Activated CD8-positive, alpha-beta memory T cell treated with anti-CD3 and anti-CD28 coated beads, Interleukin-2, amount 50 U/mL, for 4 hours (primary cell): ENCODE measurements at places on chromosomes 16 and 17.

GRCh38 chr16:27620541-27620940, 70.6 kb downstream of the KATNIP start:
- DNase-seq: no peak

DNA sequence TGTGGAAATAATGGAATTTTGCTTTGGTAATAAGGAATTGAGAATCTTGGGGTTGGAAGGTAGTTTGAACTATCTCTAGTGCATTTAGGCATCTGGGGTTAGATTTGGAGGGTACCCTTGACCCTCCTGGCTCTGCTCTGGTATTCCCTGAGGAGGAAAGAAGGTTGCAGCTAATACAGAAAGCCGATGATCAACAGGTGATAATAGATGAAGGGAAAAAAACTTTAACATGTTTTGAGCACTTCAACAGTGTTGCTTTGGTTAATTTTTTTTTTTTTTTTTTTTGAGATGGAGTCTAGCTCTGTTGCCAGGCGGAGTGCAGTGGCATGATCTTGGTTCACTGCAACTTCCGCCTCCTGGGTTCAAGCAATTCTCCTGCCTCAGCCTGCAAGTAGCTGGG, 4.8 kb downstream of the KAT7 start:
- DNase-seq: no peak

DNA sequence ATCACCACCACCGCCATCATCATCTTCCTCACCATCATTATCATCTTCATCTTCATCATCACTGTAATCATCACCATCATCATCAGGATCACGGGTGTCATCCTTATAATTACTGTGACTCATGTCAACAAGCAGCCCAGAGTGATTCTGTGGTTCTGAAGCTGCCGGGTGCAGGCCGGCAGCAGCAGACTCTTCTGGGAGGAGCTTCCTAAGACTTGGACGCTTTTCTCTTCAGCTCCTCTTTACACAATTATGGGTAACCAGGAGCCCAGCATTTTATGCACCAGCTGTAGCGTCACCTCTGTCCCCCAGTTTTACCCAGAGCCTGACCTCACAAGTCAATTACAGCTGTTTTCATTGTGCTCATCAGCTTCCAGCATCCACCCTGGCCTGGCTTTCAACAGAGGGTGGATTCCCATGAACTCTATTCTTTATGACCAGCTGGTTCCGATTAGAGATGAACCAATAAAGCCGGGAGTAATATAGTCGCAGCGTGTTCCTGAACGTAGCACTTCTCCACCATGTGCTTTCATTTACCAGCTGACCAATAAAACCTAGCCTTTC, 275.8 kb downstream of the FOXL1 start:
- DNase-seq: no peak

- no peak for DNase-seq
Measured at GRCh38 chr17:78238823-78239488, 7.5 kb downstream of the TMEM235 start.

DNA sequence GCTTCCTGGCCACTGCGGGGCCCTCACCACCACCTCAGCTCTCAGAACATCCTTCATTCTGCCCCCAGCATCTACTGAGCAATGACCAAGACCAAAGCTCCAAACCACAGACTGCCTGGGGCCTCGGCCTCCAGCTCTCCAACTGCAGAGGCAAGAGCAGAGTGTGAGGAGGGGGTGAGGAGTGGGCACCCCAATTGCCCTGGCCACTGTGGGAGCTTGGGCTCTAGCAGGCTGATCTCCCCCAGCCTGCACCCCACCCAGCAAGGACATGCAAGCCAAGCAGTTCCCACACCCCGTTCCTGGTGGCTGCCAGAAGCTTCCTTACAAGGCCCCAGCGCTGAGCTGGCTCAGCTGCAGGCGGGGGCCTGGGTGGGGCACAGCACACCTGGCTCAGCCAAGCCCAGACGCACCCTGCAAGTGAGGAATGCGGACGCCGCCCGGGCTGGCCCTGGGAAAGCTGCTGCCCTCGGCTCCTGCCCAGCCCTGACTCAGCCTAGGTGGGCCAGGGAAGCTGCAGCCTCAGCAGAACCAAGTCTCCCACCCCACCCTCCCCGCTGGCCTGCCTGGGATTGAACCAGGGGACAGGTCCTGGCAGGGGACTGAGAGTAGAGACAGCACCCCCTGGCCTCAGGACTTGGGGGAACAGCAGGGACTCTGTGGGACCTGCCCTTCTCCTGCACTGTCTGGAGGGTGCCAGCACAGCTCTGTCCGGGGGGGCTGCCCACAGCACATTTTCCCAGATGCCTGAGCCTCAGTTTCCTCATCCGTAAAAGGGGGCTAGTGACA, 29.7 kb upstream of the KRT17 start:
- DNase-seq: no peak

DNA sequence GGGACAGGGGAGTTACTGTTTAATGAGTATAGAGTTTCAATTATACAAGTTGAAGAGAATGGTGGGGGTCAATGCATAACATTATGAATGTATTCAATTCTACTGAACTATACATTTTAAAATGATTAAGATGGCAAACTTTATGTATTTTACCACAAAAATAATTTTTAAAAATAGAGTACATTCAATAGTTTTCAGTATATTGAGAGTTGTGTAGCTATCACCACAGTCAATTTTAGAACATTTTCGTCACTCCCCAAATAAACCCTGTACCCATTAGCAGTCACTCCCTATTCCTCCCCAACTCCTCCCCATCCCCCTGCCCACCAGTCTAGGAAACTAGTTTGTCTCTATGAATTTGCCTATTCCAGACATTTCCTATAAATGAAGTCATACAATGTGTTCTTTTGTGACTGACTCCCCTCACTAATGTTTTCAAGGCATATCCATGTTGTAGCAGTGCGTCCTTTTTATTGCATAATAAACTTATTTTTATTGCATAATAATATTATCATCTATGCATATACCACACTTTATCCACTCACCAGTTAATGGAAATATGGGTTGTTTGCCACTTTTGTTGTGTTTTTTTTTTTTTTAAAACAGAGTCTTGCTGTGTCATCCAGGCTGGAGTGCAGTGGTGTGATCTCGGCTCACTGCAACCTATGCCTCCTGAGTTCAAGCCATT, 52.5 kb upstream of the ERN1 start:
- no peak for DNase-seq

- DNase-seq: no peak
Measured at GRCh38 chr17:79871131-79871530, 31.9 kb upstream of the CBX4 start.

GRCh38 chr17:45828582-45829133, 16.0 kb upstream of the SPPL2C start:
- DNase-seq: no peak

- DNase-seq: no peak
Measured at GRCh38 chr16:5017678-5017969, 16.1 kb downstream of the NAGPA start.

DNA sequence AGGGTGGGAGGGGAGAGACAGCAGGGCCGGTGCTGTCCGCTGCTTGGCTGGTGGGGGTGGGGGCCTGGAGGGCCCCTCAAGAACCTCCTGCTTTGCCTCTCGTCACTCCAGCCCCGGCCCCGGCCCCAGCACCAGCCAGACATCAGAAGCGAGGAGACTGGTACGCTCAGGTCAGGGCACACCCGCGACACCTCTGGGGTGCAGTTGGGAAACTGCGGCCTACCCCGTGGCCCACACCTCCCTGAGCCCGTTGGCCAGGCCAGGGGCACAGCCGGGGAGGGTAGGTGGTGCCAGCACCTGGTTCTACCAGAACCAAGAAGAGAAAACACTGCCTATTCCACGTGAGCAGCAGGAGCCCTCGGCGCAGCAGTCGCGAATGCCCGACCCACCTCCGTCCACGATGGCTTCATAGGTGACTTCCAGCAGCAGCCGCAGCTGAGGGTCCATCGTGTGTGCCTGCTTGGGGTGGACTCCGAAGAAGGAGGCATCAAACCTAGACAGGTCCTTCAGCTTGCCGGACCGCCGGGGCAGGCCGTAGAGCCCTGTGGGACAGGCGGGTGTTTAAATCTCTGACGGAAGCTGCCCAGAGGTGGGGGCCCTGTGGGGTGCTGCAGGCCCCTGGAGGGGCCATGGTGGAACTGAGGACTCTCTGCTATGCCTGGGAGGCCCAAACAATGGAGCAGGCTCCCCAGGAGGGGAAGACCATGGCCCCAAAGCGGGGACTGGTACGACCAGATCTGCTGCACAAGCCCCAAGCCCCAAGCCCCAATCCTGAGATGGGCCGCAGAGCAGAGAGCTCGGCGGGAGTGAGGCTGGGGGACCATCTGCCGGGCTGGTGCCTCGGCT, 2.9 kb downstream of the FASN start:
- no peak for DNase-seq

DNA sequence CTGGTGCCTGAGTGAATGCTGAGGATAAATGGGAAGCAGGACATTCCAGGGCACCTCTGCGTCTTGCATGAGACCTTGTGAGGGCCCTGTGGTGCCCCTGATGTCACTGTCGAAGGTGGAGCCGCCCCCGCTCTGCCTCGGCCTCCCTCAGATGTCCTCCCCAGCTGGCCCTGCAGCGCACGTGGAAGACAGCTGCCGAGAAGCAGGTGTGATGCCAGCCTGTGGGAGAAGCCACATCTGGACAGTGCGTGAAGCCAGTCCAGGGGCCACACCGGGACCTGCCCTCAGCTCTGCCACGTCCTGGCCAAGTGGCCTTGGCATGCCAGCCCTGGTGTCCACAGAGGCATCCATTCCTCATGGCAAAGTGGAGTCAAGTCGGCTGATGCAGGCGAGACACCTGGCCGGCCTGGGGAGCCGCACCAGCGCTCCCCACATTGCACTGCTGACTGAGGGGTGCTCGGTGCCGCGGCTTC, 21.6 kb upstream of the METRNL start:
- peak; percentile 11 for DNase-seq

DNA sequence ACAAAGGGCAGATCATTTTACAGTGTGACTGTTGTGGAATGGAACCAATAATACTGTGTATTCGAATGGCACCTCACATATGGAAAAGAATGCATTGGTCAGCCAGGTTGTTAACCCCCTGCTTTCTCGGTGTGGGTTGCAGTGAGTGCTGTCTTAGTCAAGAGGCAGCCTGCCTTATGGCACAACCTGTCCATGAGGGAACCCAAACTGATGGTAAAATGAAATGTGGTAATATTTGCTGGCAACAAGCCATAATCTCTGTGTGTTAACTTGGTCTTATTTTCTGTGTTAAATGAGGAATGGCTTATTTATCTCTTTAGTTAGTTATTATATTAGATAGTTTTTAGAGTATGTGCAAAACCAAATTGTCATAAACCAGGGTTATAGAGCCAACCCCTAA, 81.6 kb downstream of the TMC6 start:
- no peak for DNase-seq

- no peak for DNase-seq
Measured at GRCh38 chr16:70267516-70267915, 15.8 kb upstream of the EXOSC6 start.

DNA sequence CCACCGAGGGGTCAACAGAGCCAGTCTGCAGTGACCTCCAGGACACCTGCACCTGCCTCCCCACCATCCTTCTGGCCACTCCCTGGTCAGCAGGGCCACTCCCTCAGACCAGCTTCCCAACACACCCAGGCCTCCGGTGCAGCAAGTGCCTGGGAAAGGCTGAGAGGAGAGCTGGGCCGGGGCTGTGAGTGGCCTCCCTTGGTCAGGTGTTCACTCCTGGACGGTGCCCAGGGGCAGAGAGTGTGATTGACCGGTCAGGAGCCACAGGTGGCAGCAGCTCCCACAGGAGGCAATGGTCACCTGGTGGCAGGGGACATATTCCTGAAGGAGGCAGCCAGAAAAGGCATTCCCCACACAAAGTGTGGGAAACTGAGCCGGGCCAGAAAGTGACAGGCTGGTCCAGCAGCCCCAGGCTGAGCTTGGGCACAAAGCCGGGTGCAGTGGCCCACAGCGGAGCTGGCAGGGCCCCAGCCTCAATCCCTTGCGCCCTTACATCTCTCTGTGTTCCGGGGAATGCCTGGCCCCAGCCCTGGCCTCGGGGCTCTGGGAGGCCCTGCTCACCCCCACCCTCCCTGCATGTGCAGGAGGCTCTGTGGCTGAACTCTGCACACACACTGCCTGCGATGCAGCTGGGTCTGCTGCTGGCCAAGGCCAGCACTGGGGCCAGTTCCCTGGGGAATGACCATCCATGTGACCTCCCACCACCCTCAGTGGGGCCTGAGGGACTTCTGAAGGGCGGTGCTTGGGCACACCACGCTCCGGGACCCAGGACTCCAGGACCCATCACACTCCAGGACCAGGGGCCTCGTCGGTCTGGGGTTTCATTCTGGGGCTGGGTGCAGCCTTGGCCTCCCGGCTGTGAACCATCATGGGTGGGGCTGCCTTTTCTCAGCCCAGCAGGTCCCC, 1.2 kb upstream of the C17orf99 start:
- DNase-seq: no peak

DNA sequence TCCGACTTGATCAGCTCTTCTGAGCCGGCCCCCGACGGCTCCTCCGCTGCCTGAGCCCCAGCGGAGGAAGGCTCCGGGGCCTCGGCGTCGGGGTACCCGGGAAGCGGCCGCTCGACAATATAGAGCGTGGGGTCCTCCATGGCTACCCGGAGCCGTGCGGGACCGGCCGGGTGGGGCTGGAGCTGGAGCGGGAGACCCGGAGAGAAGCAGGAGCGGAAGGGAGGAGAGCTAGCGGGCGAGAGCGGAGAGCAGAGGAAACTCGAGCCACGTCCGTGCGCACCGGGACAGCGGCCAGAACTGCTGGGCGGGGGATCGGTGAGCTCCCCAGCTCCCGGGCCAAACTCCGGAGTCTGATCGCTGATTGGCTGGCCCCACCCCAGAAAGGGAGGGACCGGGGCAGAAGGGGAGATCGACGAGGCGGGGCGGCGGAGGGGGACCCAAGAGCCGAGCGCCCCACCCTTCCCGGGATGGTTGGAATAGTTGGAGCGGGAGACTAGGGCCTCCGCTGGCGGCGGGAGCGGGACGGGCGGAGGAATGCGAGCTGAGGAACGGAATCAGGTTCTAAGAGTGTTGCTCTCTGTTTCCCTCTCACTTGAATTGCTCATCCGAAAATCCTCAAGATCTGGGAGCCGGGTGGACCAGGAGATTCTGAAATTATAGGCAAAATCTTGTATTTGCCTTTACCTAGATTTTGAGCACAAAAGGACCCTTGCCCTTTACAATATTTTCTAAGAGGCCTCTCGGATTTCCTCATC, at the start of gene CAVIN1:
Gene CAVIN1, minus strand, starts transcription at position 299 of the 755 bp plus-strand sequence. Its CDS starts 159 bp downstream, at position 140.
- DNase-seq: no peak

DNA sequence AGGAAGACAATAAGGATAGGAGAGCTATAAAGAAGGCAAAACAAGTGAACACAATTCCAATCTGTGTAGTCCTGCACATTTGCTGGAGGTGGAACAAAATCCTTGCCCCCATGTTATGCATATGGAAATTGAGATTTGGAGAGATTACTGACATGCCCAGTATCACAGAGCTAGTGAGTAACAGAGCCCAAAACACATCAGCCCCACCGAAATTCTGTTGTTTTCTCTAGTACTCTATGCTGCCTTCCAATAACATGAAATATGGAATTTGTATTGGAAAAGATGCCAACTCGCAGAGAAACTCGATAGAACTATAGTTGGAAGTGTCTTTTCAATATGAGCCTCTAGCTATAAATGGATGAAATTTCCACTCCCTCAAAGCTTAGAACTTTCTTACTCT, 456.6 kb downstream of the CDH13 start:
- no peak for DNase-seq

DNA sequence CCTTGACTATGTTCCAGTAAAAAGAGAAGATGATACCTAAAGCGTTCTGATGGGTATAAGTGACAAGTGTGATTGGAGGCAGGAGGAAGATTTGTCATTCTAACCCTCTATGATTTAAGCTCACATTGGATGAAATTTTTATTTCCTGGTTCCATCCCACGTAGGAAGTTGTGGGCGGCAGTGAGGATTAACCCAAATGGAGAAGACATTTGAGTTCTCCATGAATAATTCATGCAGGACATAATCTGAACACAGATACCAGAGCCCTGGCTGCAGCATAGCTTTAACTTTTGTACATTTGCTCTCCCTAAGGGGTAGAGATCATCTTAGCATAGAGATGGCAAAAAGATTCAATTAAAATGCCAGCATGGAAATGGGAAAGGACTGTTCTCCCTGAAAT, 146.3 kb downstream of the SLC39A11 start:
- DNase-seq: no peak
